Natural killer cell treated with Interleukin-12 subunit alpha and Interleukin-12 subunit beta and Interleukin-15 and Interleukin-18, amount 100 ng/mL, for 72 hours (primary cell): ENCODE measurements at places on chromosomes 2 and 18.

GRCh38 chr2:225122007-225122406 is 79.7 kb upstream of the DOCK10 start:
- no peak for DNase-seq

GRCh38 chr2:175883586-175884194 is 118.4 kb downstream of the LNPK start:
- DNase-seq: no peak

DNA sequence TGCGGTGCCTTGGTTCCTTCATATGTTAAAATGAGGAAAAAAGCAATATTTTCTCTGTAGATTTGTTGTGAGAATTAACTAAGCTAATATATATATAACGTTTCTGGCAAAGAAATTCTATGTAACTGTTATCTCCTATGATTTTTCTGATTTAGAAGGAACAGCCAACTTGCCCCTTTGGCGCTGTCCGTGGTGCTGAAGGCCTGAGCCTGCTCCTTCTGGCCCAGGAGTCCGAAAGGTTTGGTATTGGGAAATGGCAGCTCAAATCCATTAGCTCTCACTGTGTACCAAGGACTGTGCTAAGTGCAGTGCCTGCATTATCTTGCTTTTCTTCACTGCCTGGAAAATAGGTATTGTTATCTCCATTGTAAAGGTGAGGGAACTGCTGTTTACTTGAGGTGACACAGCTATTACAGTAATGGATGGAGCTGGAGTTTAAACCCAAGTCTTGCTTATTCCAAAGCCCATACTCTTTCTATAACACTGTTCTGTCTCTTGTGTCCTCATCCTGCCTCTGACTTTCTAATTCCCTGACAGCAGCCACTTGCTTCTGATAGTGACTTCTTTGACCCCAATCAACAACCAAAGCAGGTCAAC is 52.2 kb downstream of the C1QL2 start:
- DNase-seq: no peak

DNA sequence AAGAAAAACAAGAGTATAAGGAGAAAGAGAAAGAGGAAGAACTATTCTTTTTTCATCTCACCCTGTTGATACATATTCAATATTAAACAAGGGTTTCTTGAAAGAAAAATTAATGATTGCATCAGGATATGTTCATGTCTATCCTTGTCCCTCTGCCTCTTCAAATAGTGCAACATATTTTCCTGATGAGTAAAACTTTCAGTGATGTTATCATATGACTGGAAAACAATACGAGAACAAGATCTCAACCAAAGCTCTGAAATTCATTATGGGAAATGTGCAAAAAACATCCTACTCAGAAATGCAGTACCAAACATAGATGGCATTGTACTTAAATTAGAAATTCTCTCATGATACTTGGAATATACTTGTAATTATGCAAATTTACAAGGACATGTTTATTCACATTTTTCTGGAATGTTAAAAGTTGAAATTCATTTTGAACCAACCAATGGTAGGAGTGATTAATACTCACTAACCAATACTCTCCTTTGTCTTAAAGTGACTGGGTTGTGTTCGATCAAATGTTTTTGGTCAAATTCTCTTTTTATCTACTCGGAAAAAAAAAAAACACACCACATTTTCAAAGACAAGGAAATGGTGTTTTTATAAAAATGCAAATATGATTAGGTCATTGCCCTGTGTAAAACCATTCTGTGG is 148.9 kb upstream of the GULP1 start:
- DNase-seq: no peak

- DNase-seq: no peak
Measured at GRCh38 chr18:65380571-65380970, 370.2 kb upstream of the CDH7 start.

DNA sequence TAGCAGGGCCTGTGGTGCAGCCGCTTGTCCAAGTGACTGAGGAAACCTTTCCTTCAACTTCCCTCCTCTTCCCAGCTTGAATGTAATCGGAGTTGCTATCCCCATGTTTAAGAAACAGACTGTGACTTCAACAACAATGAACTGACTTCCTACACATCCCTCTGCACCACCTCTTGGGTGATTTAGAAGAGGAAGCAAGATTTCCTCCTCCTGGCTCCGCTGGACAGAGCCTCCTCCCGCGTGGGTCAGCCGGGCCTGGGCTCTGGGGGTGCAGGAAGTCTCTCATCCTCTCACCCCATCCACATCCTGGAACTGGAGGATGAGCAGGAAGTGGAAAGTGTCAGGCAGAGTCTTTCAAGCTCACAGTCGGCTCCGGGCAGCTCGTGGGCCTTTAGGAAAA is 84.3 kb downstream of the GATA6 start:
- DNase-seq: no peak

- DNase-seq: no peak
Measured at GRCh38 chr2:58182527-58182926, 58.6 kb downstream of the FANCL start.

DNA sequence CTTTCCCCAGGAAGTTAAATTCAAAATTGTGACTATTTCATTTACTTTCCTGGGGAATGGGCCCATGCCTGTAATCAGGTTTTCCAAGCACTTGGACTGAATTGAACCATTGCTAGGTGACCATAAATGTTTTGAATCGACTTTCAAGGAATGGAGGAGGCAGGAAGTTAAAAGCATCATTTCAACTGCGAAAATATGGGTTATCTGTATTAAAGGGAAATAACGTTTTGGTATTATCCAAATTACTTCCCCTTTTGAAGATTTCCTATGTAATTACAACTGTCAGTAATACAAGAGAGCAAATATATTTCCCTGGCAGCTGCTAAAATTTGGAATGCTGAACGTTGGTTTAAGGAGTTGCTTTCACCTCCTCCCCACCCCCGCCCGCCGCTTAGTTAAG is 19.0 kb downstream of the PNO1 start:
- DNase-seq: no peak

GRCh38 chr18:10261344-10262276 is 192.8 kb upstream of the APCDD1 start:
- DNase-seq: no peak

GRCh38 chr2:11343368-11343649 is 1.1 kb downstream of the ROCK2 start:
- no peak for DNase-seq

DNA sequence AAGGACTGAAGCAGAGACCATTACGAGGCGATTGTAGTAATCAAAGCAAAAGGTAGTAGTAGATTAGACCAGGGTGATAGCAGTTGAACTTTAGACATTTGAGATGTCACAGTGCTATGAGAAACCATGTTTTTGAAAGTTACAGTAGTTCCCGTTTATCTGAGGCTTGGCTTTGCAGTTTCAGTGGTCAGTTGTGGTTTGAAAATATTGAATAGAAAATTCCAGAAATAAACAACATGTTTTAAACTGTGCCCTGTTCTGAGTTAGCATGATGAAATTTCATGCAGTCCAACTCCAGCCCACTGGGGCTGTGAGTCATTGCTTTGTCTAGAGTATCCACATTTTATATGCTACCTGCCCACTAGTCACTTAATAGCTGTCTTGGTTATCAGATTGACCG is 47.5 kb downstream of the ZNF638 start:
- no peak for DNase-seq

- no peak for DNase-seq
Measured at GRCh38 chr18:3793111-3793510, 343.1 kb downstream of the TGIF1 start.

- DNase-seq: no peak
Measured at GRCh38 chr2:127342101-127342500, 45.7 kb downstream of the MAP3K2 start.

- DNase-seq: no peak
Measured at GRCh38 chr2:166373105-166373504, 2.6 kb downstream of the SCN9A start.

DNA sequence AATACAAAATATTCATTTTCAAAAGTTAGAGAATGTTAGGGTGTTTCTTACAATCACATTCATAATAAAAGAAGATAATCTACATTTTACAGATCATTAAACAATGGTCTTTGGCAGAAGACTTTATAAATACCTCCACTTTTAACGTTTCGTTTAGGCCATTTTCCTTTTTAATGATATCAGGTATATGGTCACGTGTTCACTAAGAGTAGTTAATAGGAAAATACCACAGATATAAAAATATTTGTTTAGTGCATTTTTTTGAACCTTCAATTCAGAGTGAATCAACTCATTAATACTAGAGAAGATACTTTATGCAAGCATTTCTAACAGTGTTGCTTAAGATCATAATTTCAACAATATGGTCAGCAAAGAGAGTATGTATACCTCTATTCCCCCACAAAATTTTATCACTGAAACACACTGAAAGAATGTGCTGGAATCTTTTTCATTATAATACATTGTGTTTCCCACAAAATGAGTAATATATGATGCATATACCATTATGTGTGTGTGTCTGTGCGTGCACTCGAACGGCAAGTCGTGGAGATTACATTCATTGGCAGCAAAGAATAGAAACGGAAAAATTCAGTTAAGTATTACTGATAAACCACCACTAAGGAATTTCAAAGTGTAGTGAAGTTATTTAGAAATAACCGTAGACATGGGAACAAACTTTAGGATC is 319.9 kb upstream of the THUMPD2 start:
- DNase-seq: no peak

GRCh38 chr18:10928011-10928771 is 221.2 kb downstream of the PIEZO2 start:
- no peak for DNase-seq

DNA sequence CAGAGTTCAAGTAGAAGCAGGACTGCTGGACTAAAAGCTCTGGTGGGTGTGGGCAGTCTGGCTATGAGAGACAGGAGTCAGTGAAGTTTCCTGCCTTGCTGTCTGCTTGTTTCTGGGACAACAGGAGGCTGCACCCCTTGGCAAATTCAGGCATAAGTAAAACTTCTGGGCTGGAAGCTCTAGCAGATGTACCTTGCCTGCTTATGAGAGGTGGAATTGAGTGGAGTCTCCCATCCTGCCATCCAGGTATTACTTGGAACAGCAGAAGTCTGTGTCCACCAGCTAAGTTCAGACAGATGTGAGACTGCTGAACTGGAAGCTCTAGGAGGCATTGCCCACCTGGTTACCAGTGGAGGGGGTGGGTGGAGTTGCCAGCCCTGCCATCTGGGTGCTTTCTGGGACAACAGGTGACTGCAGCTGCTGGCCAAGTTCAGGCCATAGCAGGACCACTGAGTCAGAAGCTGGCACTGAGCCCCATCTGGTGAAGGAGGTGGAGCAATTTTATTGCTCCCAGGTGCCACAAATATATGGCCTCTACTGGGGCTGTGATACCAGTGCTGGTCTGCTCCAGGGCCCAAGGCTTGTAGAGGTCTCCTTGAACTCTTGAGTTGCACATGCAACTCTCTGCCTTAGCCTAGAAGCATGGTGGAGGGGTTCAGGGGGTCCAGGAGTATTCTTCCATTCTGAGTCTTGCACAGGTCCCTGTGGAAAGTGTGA is 199.4 kb upstream of the FN1 start:
- no peak for DNase-seq

- DNase-seq: no peak
Measured at GRCh38 chr2:68216454-68217310, 35.6 kb downstream of the PPP3R1 start.

DNA sequence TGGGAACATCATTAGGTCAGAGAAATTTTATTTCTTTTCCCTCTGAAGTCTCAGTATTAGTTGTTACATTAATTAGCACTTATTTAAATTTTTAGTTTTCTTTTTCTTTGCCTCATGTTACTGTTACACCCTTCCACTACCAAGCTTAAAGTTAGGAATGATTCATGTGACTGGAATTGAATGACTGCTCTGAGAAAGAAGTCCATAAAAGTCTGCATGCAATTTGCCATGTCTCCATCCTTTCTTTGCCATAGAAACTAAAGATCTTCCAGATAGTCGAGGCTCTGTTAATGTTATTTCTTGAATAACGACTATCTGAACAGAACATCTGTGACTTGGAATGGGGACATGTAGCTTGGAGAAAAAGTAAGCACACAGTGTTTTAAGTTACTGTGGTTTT is 1269.8 kb upstream of the PIK3C3 start:
- DNase-seq: no peak

- DNase-seq: no peak
Measured at GRCh38 chr2:140639628-140640027, 1491.2 kb downstream of the LRP1B start.

DNA sequence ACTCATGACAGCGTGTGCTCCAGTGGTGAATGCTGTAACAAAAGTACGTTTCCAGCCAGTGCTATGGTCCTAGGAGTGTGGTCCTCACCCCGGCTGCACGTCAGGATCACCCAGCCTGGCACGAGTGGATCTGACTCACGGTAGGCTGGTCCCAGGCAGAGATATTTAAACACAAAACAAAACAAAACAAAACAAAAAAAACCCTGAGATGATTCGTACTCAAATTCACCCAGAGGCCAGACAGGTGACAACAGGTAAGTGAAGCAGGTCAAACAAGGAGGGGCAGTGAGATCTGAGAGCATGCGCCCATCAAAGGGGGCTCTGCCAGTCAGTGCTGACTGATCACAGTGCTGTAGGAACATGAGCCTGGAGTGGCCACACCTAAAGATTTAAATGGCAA is 43.2 kb downstream of the C2orf76 start:
- no peak for DNase-seq

GRCh38 chr2:70888366-70888922 is 47.3 kb upstream of the ATP6V1B1 start:
- DNase-seq: no peak

- no peak for DNase-seq
Measured at GRCh38 chr18:11570073-11570588, 39.3 kb upstream of the SLC35G4 start.

- no peak for DNase-seq
Measured at GRCh38 chr2:101337877-101338276, 29.4 kb upstream of the RNF149 start.

DNA sequence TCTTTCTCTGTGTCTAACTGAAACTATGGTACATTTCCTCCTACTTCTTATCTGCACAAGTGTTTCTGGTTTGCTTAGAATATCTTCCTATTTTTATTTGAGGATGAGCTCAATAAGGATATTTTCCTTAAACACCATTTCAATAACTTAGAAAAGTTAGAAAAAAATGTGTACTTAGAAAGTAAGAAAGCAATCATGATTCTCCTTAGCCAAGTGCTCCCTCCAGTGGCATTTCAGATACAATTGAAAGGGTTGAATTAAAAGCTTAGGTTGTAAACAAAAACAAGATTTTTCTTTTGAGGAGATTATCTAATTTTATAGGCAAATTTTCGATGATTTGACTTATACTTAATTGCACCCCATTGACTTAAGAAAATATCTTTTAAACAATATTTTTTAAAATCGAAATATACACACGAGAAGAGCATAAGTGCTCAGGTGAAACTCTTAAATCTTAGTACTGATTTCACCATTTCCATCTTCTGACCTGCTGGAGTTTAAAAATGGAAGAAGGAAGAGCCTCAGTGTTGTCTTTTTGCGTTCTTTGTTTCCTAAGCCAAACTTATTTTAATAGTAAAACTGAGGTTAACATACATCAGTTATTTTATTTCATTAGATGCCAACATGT is 26.9 kb downstream of the C18orf63 start:
- DNase-seq: no peak

DNA sequence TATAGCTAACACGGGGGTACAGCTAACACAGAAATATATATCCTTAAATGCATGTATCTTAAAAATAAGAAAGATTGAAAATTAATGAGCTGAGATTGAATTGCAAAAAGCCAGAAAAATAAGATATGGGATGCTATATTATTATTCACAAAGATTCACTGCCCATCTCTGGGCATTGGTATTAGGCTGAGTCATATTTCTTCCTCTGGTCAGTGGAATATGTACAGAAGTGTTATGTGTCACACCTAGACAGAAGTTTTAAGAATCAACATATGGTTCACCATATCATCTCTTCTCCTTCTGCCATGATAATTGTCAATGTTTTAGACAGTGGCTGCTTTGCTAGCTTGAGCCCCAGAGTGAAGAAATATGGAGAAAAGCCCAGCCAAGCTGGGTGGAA is 14.0 kb upstream of the MCFD2 start:
- no peak for DNase-seq

GRCh38 chr2:202410092-202410491 is 34.0 kb downstream of the BMPR2 start:
- DNase-seq: no peak
